Foreskin keratinocyte (primary cell): ENCODE measurements at places on chromosomes 2 and 18. TPM values are rescaled to one million over a fixed set of nuclear protein-coding genes. Genes with fewer than 3 reads are reported as not detected.
A peak's percentile ranks its signal among the peaks of the same experiment; 100 is the strongest.

GRCh38 chr18:53417003-53417402 lies 807.5 kb downstream of the MBD2 start:
- no peak for DNase-seq

- DNase-seq = peak; percentile 49
Observed at GRCh38 chr2:223576873-223577272, 25.3 kb downstream of the SCG2 start.

- no peak for DNase-seq
Observed at GRCh38 chr2:44564752-44565151, 203.0 kb downstream of the CAMKMT start.

DNA sequence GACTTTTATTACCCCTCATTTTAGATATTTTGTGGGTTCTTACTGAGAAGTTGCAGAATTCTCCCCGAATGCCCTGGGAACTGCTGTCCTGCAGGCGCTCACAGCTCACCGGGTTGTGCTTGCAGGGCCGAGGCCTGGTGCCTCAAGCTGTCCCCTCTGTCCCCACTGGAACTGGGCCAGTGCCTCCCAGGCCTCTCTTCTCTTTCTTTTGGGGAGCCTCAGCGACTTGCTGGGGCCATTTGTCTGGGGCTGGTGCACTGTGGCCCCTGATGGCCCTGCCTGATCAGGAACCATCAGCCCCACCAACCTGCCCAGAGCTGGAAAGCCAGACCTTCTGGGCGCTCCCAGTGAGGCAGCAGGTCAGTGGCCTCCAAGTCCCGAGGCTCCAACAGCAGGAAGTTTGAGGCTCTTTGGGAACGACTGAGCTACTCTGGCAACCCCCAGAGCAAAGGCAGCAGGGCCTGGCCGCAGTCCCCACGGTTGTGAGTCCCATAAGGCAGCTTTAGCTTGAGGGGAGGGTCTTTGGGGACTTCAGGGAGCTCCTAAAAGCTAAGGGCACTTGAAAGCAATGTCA lies 14.7 kb upstream of the NEU4 start:
- no peak for DNase-seq

RGPD5 gene
- total RNA-seq = 7.4 and 13.9 TPM in 2 replicates

DNA sequence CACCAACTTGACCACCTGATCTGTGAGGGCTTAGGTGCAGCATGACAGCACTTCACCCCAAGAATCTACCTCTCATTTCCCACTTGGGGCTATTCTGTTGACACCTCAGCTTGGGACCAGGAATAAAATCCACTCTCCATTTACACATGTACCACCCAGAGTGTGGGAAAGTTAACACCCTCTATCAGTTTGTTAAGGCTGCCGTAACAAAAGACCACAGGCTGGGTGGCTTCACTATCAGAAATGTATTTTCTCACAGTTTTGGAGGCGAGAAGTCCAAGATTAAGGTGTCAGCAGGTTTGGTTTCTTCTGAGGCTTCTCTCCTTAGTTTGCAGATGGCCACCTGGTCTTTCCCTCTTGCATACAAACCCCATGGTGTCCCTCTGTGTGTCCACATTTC lies 277.7 kb upstream of the ERBB4 start:
- no peak for DNase-seq

HMSD gene
- 8.9 and 9.6 TPM in 2 replicates for total RNA-seq

DNA sequence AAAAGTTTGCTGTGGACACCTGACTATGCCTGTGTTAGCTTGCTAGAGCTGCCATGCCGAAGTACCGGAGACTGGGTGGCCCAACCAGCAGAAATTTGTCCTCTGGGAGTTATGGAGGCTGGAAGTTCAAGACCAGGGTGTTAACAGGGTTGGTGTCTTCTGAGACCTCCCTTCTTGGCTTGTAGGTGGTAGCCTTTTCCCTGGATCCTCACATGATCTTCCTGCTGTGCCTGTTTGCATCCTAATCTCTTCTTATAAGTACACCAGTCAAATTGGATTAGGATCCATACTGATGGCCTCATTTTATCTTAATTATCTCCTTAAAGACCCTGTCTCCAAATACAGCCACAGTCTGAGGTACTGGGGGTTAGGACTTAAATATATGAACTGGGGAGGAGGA lies 845 bp downstream of the TMEM177 start:
- no peak for DNase-seq

SPP2 gene
- not detected in 2 replicates for total RNA-seq

DNA sequence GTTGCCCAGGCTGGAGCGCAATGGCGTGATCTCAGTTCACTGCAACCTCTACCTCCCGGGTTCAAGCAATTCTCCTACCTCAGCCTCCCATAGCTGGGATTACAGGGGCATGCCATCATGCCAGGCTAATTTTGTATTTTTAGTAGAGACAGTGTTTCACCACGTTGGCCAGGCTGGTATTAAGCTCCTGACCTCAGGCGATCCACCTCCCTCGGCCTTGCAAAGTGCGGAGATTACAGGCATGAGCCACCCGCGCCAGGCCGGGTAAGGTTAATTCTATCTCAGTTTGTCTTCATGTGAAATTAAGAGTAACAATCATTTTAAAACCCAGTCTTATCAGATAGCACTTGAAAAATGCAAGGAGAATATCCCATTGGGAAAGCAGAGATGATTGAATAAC lies 1681.7 kb upstream of the DDX18 start:
- no peak for DNase-seq

DNA sequence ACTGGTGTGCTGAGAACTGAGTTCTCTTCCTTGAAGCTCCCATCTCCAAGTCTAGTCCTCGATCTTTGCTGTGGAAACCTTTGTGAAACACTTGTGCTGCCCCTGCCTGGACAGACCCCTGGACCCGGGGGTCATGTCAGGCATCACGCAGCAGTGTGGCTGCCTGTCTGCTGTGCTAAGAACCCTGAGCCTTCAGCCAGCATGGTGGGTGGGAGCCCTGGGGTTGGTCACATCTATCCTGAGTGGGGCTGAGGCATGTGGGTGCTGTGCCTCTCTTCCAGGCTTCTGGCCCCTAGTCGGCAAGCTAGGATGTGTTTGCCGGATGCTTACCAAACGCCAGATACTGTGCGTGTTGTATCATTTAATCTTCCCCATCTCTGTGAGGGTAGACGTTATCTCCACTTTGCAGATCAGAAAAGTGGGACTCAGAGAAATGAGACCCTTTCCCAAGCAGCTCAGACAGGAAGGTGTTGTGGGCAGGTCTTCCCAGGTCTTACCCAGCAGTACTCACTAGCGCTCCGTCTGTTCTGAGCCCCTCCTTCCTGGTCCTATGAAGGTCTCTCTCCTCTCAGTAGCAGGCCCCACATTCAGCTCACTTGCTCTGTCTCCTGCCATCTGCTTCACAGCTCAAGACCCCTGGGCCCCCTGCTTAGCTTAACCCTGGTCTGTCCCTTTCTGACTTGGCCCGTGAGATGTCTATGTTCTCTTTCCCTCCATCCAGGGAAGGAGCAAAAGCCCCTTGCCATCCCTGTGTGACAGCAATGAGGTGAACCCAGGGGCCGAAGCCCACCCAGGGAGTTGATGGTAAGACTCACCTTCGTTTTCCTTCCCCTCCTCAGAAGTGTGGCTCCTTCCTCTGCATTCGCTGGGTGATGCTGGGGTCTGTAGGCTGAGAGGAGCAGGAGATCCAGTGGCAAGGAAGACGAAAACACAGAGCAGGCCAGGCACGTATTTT lies 242.8 kb downstream of the FAM210A start:
- DNase-seq = no peak

DNA sequence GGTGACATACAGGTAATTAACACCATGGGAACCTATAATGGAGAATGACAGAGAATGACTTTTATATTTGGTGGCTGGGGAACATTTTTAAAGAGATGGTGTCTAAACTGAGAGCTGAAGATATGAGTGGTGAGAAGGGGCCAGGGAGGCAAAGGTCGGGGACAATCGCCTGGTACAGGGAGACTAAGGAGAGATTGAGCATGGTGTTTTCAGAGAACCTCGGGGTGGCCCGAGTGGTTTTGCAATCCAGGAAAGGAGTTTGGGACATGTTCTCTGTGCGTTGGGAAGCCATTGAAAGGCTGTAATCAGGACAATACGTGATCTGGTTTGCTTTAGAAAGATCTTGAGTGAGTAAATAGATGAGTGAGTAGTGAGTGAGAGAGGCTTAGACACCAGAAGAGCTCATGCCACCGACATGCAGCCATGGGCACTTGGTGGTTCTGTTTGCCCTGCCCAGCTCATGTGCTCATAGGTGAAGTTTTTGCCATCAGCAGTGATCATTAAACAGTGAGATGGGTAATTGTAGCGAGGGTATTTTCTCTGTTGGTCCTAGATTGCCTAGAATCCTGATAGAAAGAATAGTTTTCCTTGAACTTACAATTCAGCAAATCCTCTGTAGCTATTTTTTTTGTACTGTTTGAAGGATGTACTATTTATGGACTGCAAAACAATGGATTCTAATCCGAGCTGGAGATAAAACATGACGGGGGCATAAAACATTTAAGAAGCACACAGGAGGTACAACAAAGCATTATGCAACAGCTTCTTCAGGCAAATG lies 114.7 kb downstream of the SH3RF3 start:
- no peak for DNase-seq

DNA sequence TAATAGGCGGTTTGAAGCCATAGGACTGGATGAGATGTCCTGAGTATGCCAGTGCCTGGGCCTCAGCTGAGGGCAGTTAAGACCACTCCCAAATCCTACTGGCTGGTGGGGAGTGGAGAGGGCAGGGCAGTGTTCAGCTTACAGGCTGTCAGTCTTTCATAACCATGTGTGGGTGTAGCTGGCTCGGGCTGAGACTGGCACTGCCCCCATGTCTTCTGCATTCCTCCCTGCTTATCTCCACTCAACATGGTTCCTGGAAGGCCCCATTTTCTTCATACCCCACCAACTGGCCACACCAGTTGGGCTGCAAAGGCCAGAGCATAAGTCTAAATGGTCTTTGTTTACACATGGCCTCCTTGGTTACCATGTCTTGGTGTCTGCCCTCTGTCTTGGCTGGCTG lies 17.2 kb upstream of the IL37 start:
- no peak for DNase-seq

DNA sequence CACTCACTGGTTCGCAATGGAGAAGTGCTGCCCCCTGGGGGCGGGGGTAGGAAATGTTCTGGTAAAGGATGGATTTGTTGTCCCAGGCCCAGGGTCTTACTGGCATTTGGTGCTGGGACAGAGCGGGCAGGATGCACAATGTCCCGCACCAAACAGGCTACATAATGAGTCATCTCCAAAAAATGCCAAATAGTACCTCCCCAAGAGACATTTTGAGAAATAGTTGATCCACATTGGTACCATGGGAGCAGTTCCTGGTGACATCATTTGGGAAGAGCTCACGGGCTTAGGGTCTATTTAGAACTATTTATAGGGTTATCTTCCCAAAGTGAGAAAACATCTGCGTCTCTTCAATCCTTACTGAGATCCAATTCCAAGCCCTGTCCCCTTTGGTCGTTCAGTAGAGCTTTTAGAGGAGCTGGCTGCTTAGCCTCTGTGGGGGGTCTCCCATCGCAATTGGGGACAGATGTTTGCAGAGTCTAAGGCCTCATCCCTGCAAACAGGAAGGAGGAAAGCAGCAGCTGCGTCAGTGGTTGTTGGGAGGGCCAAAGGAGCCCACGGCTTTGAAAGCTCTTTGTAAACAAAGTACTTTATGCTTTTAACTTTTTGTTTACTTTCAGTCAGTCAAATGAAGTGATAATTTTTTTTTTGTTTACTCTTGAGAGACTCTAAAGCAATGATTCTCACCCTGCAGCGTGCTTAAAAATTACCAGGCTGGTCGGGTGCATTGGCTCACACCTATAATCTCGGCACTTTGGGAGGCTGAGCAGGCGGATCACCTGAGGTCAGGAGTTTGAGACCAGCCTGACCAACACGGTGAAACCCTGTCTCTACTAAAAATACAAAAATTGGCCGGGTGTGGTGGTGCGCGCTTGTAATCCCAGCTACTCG lies 49.3 kb downstream of the GREB1 start:
- DNase-seq = no peak

DNA sequence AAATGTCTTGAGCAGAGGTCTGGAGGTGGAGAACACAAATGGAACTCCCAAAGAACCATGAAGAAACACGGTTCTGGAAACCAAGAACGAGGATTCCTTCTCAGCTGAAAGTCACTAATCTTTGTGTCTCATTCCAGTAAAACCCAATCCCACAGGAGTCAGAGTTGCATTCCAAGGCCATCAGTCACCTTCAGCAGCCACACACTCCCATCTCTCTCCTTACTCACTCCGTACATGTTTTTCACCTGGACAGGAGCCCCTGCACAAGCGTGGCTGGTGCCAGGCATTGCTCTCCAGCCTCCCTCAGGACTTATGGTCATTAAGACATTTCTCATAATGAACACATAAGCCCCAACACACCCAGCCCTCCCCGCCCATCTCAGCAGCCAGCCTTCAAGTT lies 175.4 kb upstream of the SIX2 start:
- peak; percentile 69 for DNase-seq

DNA sequence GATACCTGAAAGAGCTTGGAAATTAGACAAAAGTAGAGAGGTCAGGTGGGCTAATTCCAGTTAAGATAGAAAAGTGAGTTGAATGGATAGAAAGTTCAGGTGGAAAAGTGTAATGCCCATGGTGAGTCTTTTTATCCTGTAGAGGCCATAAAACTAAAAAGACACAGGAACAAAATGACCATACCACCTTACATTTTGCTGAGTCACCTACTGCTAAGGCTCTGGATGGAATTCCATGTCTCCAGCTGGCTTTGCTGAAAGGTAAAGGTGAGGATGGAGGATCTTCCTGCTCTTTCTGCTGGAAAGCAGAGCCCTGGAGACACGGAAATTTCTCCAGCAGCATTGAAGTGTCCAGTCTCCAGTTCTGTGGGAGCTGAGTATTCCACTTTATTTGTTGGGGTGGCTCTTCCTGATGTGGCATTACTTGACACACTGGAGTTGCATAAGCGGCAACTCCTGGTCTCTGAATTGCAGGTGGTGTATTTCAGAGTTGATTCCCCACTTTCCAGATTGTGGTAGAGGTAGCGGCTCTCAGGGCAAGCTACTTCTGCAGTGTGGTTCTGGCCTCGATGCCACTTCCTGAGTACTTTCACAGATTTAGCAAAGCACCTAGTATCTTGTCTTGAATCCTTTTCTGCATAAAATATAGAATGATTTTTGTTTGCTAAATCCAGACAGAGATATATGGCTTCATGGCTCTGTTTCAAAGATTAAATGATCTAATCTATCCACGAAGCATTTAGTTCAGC lies 10.7 kb downstream of the IL1RL2 start:
- DNase-seq = no peak

- DNase-seq = no peak
Observed at GRCh38 chr2:215479536-215480240, 43.8 kb upstream of the FN1 start.

HAUS1 gene
- total RNA-seq = 51.6 and 52.3 TPM in 2 replicates

OTOS gene
- not detected in 2 replicates for total RNA-seq

BAZ2B gene
- total RNA-seq = 28.5 and 33.8 TPM in 2 replicates

ATIC gene
- total RNA-seq = 153 and 154 TPM in 2 replicates

MROH2A gene
- 0.11 and 0.31 TPM in 2 replicates for total RNA-seq

- no peak for DNase-seq
Observed at GRCh38 chr2:102061962-102062795, 70.4 kb downstream of the IL1R2 start.

LCT gene
- not detected in 2 replicates for total RNA-seq

- DNase-seq = no peak
Observed at GRCh38 chr18:65082907-65083306, 667.9 kb upstream of the CDH7 start.

GRCh38 chr2:217162533-217162932 lies 302.7 kb upstream of the TNP1 start:
- peak; percentile 47 for DNase-seq

- DNase-seq = no peak
Observed at GRCh38 chr2:13666582-13667414, 950.1 kb downstream of the TRIB2 start.

ST6GAL2 gene
- 0.03 and 0.04 TPM in 2 replicates for total RNA-seq
